ENCODE measurements at places on chromosomes 2 and 18.

DNA sequence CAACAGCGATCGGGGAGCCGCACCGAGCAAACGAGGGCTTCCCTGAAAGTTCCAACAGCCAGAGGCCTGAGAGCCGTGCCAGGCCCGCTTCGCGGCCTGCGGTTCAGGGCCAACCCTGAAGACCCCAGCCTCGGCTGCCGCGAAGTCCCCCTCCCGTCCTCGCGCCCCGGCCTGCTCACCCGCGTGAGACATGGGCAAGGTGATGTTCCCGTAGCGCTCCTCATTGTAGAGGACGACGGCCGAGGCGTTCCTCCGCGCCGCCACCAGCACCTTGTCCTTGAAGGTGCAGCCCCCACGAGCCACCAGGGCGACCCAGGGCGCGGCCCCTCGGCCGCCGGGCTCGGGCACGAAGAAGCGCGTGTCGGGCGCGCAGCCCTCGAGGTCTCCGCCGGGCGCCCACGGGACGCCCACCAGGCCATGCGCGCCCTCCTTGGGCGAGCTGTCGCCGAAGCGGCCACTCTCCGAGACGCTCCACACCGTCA, 510 bp downstream of the RNF149 start:
- no peak for DNase-seq

DNA sequence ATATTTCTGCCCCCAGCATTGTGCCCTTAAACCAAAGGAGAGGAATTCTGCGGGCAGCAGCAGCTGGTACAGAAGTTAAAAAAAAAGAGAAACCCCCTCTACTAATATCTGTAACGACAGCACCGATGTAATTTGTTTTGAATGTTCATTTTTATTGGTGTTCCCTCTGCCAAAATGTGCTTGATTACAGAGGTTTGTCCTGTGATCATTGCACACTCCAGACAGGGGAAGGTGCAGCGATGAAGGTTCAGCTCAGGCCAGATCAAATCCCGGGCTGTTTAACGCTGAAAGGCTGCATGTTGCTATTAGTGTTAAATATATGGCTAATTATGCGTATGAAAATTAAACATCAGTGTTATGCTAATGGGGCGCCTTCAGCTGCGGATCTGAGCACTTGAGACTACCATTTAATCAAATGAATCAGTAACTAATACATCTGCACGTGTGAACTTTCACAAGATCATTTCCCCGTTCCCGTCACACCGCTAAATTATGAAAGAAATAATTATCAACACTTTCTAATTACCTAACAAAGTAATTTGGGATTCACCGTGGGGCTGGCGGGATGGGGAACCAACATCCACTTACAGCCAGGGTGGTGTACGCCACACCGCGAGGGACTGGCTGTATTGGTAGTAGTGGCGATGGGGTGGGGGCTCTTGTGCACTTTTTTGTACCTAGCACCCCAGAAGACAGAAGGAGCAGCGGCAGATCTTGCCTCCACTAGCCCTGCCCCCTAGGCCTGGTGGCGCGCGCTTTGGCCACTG, 1.5 kb upstream of the DLX1 start:
- DNase-seq = no peak

GRCh38 chr2:171216631-171217030, 55.9 kb upstream of the TLK1 start:
- DNase-seq = no peak

GRCh38 chr2:233799716-233800115, 21.6 kb downstream of the MROH2A start:
- no peak for DNase-seq

DNA sequence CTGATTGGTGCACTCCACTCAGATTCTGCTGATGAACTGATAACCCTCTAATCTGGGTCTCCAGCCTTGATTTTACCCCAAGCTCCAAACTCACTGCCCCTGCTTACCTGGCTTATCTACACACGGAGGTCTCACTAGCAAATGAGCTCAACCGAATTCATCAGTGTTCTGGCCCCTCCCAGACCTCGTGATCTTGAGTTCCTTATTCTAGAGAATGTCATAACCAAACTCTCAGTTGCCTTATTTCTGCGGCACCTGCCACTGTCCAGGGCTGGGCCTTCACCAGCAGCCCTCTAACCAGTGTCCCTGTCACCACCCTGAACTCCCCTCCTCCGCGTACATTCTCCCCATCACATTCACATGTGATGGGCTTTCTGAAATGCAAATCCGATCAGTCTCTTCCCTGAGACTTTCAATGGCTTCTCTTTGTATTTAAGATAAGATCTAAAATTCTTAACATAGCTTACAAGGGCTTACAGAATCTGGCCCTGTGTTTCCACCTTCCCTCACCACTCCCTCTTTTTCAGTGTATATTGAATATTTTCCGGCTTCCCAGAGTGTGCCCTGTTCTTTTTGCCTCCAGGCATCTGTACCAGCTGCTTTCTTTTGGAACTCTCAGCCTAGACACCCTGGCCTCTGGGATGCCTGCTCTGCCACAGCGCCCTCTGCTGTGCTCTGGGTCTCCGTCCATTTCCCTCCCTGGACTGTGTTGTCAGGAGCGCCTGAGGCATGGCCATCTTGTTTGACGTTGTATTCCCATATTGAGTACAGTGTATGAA, 31.1 kb downstream of the NAB1 start:
- peak; percentile 21 for DNase-seq

DNA sequence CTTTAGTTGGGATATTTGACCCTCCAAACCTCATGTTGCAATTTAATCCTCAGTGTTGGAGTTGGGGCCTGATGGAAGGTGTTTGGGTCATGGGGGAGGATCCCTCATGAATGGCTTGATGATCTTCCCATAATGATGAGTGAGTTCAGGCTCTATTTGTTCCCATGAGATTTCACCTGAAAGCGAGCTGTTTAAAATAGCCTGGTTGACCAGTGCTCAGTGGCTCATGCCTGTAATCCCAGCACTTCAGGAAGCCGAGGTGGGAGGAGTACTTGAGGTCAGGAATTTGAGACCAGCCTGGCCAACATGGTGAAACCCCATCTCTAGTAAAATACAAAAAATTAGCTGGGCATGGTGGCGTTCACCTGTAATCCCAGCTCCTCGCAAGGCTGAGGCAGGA, 14.9 kb upstream of the PSME4 start:
- no peak for DNase-seq

- no peak for DNase-seq
These were observed 336.5 kb upstream of the MMADHC start for GRCh38 chr2:149924028-149924427.

- DNase-seq = no peak
These were observed 30.2 kb downstream of the INHBB start for GRCh38 chr2:120376101-120376500.

GRCh38 chr2:170509452-170510193, 205.5 kb upstream of the SP5 start:
- no peak for DNase-seq

DNA sequence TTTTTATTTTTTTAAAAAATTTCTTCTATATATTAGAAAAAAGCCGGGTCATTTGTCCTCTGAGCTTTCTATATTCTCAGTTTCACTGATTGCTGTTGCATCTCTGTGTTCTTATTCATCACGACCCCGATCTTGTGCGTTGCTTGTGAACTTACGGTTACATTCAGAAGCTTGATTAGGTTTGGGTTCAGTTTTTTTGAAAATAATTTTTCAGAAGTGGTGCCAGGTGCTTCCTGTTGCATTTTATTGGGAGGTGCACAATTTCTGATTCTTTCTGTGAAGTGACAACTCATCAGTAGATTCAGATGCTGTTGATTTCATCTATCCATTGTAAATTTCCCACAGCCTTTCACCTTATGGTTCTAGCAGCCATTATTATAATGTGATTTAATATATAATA, 147.3 kb downstream of the INHBB start:
- DNase-seq = no peak

GRCh38 chr2:101948625-101949155, 43.1 kb upstream of the IL1R2 start:
- no peak for DNase-seq

DNA sequence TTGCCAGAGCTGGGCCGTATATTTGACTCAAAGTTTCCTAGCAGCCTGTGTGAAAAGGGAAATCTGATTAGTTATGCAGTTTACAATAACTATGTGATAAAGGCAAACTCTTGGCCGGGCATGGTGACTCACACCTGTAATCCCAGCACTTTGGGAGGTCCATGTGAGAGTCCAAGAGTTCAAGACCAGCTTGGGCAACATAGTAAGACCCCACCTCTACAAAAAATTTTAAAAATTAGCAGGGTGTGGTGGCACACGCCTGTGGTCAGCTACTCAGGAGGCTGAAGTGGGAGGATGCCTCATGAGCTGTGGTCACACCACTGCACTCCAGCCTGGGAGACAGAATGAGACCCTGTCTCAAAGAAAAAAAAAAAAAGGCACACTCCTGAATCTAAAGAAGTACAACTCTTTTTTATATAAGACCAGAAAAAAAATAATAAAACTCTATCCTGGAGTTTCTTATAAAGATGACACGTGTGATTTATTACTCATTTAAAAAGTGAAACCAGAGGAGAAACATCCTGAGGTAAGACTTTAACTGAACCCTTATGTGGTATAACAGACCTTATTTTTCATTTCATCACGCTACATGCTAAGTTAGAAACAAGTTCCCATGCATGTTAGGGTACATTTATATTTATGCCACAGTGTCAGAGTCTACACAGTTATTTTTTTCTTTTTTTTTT, 32.6 kb upstream of the KCMF1 start:
- DNase-seq = no peak

DNA sequence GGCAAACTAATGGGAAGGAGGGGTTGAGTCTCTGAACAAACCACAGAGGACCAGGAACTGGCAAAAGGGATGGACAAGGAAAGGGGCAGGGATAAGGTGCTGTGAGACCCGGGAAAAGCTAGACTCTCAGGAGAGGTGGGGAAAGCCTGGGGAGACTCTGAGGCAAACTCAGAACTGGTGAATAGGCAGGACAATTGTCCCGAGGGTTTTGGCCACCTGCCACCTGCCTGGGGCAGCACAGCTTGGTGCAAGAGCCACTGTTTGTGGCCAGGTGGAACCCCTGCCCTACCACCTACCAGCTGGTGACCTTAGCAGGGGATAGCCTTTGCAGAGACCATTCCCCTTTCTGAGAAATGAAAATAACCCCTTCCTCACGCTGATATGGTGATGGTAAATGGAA, 129.4 kb upstream of the ASB18 start:
- DNase-seq = no peak

GRCh38 chr2:144984038-144984437, 464.1 kb upstream of the ZEB2 start:
- DNase-seq = no peak

DNA sequence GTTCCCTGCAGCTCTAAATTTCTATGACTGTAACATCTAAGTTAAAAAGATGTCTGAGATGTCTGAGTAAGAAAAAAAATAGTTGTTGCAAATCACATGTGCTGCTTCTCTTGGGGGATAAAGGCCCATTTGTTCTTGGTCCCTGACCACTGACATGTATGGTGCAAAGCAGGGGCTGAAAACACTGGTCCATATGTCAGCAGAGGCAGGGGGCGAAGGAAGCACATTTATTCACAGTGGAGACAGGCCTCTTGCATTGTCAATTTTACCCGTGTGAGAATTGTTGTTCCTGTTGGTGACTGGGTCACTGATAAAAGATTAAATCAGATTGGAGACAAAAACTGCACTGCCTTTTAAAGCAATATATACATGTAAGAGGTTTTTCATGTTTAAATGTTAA, 38.8 kb downstream of the PRKCE start:
- DNase-seq = no peak

DNA sequence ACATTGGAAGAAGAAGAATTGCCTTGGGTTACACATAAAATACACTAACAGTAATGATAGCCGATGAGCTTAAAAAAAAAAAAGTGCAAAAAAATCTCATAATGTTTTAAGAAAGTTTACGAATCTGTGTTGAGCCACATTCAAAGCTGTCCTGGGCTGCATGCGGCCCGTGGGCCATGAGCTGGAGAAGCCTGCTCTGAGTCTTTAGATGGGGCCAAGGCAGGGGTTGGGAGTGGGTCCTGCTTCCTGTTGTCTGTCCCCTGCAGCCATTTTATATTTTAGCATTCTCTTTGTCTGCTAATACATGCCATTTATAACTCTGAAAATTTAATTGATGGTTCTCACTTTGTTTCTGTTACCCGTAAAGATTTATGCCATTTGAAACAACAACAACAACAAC, 93.2 kb downstream of the EPC2 start:
- DNase-seq = no peak

GRCh38 chr2:151091583-151091982, 170.1 kb downstream of the RBM43 start:
- no peak for DNase-seq

GRCh38 chr2:108377815-108378630, at the start of gene SULT1C4:
TSS of gene SULT1C4 (plus strand) at chr2:108377954. CDS start at chr2:108378338, 384 bp downstream.
- DNase-seq = no peak

DNA sequence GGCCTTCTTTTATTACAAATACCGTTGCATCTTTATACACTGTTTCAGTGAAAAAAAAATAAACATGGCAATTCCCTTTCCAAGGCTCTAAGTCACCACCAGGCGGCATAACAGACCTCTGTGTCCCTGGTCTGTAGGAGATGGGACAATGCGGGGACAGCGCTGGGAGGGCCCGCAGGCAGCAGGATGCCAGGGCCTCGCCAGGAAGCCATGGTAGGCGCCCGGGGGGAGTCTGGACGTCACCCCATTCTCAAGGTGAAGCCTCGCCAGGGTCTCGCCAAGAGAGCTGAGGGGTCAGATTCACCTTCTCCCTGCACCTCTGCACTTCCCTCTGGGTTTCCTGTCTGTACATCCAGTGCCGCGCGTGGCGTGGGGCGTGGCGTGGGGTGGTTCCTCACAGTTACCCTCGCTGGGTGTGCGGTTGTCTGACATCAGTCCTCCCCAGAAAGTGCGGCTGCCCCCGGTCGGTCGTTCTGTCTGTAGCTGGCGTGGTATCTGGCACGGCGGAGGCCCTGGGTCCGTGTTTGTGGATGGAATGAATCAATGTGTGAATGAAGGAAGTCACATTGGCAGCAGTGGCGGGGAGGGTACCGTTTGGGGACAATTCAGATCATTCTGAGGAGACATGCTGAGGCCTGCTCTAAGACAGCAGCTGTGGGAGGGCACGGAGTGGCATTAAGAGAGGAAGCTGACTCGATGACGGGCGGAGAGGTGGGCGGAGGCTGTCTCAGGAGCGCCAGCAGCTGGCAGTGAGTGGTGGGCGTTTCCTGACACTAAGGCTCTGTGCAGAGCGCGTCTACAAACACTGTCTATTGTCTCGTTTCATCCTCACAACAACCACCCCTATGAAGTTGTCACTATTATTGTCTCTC, 46.0 kb downstream of the LRRFIP1 start:
- peak; percentile 56 for DNase-seq

GRCh38 chr2:160068906-160069305, 6.5 kb upstream of the PLA2R1 start:
- no peak for DNase-seq

GRCh38 chr2:235206980-235207579, 255.3 kb downstream of the SH3BP4 start:
- DNase-seq = no peak

GRCh38 chr18:74679006-74679678, 81.5 kb downstream of the ZNF407 start:
- DNase-seq = no peak

- no peak for DNase-seq
These were observed 21.3 kb downstream of the FBLN7 start for GRCh38 chr2:112159454-112159921.

- no peak for DNase-seq
These were observed 1.5 kb downstream of the ODC1 start for GRCh38 chr2:10446631-10447030.

Data from activated T-helper 1 cell treated with anti-CD3 and anti-CD28 coated beads, Interleukin-2, amount 50 U/mL, for 16 hours (primary cell).